Activated CD4-positive, alpha-beta T cell treated with anti-CD3 and anti-CD28 coated beads, Interleukin-2, amount 50 U/mL, for 48 hours (primary cell): ENCODE measurements at places on chromosomes 12 and 14.

GRCh38 chr12:106417926-106418910 is 60.7 kb downstream of the POLR3B start:
- DNase-seq = no peak

- DNase-seq = peak; percentile 35
Observed at GRCh38 chr12:93109551-93110203, 180.6 kb upstream of the EEA1 start.

- no peak for DNase-seq
Observed at GRCh38 chr12:25811656-25812126, 146.8 kb upstream of the RASSF8 start.

- no peak for DNase-seq
Observed at GRCh38 chr14:71121001-71121400, 213.7 kb downstream of the PCNX1 start.

- DNase-seq = no peak
Observed at GRCh38 chr12:63045020-63045860, 105.8 kb downstream of the AVPR1A start.

DNA sequence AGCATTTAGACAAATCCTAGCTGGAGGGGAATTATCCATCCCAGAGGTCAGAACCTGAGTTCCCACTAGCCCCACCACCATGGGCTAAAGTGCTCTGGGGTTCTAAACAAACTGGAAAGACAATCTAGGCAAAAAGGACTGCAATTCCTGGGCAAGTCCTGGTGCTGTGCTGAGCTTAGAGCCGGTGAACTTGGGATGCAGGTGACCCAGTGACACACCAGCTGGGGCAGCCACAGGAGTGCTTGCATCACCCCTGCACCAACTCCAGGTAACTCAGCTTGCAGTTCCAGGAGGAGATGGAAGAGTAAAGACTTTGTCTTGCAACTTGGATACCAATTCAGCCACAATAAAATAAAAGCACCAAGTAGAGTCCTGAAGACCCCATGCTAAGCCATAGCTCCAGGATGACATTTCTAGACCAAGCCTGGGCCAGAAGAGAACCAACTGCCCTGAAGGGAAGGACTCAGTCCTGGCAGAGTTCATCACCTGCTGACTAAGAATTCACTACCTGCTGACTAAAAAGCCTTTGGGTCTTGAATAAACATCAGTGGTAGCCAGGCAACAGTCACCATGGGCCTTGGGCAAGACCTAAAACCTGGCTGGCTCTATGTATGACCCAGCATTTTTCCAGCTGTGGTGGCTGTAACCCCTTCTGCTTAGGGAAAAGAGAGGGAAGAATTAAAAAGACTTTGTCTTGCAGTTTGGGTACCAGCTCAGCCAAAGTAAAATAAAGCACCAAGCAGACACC is 223.4 kb upstream of the DIO2 start:
- DNase-seq = no peak

DNA sequence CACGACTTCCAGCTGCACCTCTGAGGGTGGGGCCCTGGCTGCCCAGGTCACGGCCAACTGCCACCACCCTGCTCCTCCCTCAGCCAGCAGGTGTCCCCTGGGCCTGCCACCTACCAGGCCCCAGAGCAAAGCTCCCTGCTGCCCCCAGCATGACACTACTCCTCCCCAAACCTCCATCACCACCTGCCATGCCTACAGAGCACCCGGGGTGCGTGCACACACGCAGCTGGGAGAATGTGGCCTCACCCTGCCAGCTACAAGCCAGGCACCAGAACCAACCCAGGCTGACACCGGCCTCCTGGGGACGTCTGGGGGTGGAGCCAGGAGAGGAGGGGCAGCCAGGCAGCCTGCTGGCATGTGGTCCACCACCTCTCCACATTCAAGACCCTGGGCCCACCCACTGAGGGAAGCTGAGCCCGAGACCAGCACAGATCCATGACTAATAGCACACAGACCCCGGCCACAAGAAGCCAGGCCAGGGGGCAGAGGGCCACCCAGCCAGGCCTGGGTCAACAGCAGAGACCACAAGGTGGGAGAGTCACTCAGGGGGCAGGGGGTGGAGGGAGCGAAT is 3.4 kb downstream of the JAG2 start:
- DNase-seq = no peak

DNA sequence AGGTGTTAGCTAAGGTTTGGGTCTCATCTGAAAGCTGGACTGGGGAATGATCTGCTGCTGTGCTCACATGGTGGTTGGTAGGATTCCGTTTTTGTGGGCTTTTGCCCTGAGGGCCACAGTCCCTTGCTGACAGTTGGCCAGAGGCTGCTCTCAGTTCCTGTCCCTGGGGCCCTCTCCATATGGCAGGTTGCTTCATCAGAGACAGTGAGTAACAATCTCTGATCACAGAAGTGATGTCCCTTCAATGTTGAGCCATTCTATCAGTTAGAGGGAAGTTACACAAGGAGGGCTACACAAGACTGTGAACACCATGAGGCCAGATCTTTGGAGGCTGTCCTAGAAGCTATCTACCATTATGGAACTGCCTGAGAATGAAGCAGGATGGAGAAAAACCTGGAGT is 137.2 kb downstream of the AACS start:
- no peak for DNase-seq

- no peak for DNase-seq
Observed at GRCh38 chr14:54166049-54166950, 209.7 kb upstream of the BMP4 start.

GRCh38 chr12:121376754-121377697 is 22.9 kb upstream of the RNF34 start:
- DNase-seq = no peak

DNA sequence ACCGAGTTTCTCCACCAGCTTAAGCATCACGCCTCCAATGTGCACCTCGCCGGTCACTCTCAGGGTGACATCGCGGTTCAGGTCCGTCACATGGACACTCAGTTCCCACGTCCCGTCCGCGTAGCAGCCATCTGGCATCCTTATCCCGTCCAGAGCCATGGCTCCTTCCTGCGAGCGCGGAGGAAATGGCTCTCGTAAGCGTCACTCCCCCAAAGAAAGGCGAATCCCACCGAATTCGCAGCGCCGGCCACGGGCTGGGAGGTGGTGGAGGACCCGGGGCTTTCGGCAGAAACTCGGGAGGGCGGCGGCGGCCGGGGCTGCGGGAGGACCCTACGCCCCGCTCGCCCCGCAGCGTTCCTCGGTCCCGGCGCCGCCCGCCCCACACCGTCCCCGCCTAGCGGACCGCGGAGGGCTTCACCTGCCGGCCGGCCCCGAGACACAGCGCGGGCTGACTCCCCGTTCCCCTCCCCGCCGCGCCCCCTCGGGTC is 396 bp downstream of the FERMT2 start:
- DNase-seq = peak; percentile 27

GRCh38 chr12:106907846-106908245 is 47.9 kb upstream of the TMEM263 start:
- DNase-seq = no peak

- DNase-seq = no peak
Observed at GRCh38 chr12:120649442-120650232, 9.2 kb downstream of the CABP1 start.

DNA sequence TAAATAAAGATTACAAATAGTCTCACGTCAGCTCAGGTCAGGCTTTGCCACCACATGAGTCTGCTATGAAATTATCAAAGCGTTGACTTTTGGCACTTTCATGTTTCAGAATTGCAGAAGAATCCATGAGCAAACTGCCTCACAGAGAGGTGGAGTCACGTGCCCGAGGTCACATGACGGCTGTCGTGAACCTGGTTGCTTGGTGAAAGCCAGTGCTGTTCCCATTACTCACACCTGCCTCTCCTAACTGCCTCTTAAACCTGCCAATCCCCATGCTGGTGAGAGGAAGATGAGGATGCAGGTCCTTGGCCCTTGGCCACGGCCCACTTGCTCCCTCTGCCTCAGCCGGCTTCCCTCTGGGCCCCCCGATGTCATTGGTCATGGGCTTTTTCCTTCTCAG is 272.7 kb downstream of the BCL11B start:
- no peak for DNase-seq

DNA sequence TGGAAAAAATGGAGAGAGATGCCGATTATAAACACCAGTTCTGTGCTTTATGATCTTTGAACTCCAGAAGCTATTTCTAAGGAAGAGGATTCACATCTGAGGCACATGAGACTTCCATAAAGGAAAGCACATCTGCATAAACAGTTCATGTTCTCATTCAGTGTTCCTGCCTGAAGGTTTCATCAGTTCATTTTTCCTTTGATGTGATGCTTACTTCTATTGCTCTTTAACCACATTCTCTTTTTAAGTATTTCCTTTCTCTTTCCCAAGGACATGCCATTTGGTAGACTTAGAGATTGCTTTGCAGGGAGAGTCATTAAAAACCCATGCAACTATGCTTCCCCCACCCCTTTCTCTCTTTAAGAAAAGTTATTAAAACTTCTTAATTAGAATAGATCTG is 387.0 kb upstream of the FLRT2 start:
- no peak for DNase-seq

DNA sequence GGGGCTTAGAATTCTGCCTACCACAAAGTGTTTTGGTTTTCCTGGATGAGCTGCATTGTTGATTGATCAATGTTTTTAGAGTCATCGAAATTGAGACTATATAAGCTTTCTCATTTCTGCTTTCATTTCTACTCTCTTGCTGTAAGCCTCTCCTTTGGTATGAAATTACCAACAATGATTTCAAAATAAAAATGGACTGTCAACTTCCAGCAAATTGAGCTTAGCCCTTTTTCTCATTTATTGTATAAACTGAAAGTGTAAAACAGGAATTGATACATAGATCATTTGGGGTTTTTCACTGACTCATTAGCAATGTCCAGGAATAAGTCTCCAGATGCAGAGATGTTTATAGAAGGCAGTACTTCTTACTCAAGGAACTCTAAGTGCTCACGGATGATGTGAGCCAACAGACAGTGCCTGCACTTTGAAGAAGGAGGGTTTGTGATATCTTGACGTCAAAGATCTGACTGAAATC is 20.0 kb upstream of the PCNX1 start:
- no peak for DNase-seq

- no peak for DNase-seq
Observed at GRCh38 chr12:108048686-108049085, 80.4 kb upstream of the WSCD2 start.

GRCh38 chr12:2333491-2334195 is 280.9 kb downstream of the CACNA1C start:
- DNase-seq = no peak

GRCh38 chr12:26648584-26648983 is 184.4 kb downstream of the ITPR2 start:
- no peak for DNase-seq

DNA sequence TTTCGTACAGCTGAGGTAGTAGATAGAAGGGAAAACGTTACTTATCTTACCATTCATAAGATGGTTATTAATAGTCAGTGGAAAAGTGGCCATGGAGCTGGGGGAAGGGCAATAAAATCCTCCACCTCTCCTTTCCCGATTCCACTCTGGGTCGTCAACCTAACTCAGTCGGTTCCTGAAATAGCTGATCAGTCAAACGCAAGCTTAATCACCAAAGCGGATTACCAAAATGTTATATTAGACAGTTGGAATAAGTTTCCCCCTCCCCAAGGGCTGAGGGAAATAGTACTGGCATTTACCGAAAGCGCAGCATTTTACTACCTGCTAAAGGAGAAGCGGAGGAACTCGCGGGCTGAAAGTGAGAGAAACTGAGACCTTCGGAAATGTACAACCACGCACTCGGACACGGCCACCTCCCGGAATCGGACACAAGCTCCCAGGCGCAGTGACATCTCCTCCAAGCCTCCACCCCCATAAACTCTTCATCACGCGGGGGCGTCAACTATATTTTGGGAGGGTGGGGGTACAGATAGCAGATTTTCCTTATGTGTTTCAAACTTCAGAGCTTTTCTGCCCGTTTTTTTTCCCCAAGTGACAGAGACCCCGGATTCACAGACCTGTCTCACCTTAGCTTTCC is 1.2 kb downstream of the PPM1H start:
- no peak for DNase-seq

DNA sequence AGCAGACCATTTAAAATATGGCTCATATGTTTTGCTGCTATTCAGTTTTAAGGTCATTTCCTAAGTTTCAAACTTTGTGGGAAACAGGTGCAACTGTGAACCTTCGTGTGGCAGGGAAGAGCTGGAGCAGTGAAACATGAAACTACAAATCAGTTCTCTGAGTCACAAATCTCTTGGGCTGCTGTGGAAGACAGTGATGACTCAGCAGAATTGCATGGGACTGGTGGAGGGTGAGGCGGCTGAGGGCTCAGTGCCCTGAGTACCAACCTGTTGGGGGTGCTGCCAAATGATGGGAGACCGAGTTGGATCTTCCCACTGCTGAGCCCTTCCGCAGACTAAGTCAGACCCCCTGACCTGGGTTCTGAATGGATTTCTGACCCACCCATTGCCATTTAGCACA is 8.4 kb upstream of the CALM1 start:
- peak; percentile 22 for DNase-seq

GRCh38 chr12:31494455-31494854 is 96.5 kb downstream of the DENND5B start:
- no peak for DNase-seq

DNA sequence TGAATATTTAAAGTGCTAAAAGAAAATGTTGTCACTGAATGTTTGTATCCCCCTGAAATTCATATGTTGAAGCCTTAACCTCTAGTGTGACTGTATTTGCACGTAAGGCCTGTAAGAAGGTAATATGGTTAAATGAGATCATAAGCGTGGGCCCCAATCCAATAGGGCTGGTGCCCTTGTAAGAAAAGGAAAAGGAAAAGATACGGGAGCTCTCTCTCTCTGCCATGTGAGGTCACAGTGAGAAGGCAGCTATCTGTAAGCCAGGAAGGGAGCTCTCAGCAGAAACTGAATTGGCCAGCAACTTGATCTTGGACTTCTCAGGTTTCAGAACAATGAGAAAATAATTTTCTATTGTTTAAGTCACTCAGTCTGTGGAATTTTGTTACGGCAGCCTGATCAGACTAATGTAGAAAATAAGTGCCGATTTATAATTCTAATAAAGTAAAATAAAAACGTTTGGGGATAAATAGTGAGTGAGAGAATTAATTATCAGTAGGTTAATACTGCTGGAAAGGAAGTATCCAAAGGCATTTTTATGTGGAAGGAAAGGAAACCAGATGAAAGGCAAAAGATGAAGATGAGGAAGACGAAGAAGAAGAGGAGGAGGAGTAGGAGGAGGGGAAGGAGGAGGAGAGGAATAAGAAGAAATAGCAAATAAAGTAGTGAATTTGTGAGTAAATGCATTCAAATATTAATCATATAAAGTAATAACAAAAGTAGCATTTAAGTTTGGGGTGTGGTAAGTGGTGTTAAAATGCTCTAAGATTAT is 188.5 kb upstream of the KRR1 start:
- DNase-seq = no peak

GRCh38 chr12:85641796-85642195 is 194.4 kb downstream of the RASSF9 start:
- DNase-seq = no peak

DNA sequence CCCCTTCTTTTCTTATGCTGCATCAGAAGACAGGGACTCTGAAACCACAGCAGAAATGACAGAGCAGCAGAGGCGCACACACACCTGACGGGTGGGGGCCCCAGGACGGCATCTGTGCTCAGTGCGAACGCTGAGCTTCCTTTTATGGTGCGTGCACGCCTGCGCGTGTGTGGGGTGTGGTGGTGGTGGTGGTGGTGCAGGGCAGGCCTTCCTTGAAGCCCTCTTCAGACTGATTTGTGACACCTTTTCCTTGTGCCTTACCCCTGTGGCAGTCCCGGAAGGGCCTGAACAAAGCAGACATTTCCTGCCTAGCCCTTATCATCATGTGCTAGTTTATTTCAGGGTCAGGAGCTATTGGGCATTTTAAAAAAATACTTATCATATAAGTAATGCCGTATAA is 75.7 kb downstream of the TSPAN9 start:
- no peak for DNase-seq

- no peak for DNase-seq
Observed at GRCh38 chr14:22427771-22428231, 161.2 kb downstream of the DAD1 start.
